Fibroblast of lung (primary cell): ENCODE measurements at places on chromosomes 16 and 17. TPM values are rescaled to one million over a fixed set of nuclear protein-coding genes. Genes with fewer than 3 reads are reported as not detected.

DNA sequence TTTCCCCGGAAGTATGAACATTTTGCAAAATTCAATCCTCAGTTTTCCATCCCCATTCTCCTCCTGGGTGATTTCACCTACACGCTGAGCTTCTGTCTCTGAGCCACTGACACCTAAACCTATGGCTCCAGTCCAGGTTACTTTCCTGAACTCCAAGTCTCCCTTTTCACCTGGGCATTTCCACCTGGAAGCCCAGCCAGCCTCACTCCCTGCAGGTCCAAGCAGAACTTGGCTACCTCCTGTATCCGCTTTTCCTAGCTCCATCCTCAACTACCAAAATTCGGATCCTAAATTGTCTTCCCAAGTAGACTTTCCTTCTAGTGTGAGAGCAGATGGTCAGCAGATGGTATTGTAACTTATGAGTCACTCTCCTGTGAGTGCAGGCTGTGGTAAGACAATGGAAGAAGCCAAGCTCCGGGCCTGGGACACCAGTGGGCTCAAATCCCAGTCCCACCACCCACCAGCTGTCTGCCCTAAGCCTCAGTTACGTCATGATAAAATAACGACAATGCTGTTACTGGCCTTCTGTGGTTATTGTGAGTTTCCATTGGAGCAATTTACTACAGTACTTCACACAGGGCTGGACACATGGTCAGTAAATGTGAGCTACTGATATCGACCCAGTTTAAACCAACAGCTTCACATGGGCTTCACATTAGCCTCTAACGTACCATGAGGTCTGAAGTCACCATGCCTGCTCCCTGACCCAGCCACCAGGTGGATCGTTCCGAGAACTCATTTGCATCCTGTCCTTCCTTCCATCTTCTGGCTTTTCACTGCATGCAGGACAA, 33.3 kb downstream of the PECAM1 start:
- peak; percentile 100 for DNase-seq

GRCh38 chr17:14514973-14515372, 214.1 kb downstream of the HS3ST3B1 start:
- DNase-seq, result no peak

GRCh38 chr17:59333836-59334235, 2.4 kb downstream of the YPEL2 start:
- no peak for DNase-seq

DNA sequence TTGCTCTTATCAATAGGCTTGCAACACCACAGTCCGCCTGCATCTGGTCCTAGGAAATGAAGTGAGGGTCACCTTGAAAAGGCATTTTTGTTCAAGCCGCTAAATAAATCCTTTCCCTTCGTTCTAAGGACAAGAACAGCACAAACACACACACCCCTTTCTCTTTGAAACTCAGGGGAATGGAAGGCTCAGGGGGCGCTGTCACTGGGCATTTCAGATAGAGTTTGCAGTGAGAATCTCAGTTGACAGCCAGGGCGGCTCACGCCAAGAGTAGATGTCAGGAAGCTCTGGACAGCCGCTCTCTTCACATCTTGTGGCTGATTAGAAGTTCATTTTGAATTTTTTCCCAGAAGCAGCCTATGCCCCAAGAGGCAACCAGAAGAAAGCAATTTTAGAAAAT, 39.8 kb downstream of the ABAT start:
- no peak for DNase-seq

DNA sequence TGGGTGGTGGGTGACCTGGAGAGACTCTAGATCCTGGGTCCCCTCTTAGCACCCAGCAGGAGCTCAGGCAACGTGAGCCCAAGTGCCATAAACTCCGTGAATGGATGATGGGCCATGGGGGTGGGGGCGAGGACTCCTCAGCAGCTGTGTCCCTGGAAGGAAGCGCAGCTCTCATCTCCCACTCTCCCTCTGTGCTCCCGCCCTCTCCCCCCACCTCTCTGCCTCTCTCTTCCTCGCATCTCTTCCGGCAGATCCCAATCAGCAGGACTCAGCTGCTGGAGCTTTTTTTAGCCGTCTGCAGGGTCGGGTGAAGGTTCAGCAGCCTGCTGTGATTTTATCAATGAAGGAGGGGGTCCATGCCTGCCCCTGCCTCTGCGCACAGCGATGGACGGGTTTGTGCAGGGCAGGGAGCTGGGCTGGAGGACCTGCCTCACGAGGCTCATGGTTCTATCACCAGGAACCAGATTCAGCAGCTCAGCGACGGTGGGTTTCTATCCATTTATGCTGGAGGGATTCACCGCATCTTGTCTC, 8.3 kb downstream of the CCR7 start:
- DNase-seq, result no peak

DNA sequence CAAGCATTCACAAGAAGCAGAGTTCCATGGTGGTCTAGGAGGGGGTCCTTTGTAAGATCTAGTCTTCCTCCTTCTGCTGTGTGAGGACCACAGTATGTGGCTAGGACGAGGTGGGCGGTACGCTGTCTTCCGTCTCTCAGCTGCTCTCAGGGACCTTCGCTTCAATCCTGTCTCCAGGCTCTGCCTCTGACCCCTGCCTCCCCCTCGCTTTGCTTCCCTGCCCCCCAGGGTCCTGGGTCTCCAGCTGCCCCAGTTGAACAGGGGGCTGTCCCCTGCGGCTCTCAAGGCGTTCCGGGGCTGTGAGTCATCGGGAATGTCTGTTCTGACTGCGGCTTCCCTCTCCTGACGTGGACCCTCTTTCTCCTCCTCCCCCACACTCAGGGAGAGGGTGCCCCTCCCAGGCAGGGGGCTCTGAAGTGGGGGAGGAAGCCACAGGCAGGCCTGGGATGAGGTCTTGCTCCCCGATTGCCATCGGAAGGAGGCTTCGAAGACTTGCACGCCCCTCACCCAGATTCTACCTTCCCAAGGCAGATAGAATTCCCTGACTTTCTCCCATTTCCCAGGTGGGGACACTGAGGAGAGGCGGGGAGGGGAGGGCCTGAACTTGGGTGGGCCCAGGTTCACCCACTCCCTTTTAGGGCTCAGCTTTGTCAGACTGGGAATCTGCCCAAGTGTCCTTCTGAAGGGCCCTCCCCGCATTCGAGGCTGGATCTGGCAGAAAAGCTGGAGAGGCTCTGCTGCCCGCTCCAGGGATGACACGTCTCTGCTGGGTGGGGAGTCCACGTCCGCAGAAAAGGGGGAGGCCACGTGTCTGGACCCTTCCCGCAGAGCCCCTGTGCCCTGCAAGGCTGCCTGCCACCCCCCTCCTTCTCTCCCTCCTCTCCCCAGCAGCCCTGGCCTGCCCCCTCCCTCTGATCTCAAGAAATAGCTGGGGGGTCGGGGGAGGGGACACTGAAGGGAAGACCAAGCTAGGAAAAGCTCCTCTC, 9.1 kb upstream of the COL1A1 start:
- DNase-seq, result peak; percentile 99

DNA sequence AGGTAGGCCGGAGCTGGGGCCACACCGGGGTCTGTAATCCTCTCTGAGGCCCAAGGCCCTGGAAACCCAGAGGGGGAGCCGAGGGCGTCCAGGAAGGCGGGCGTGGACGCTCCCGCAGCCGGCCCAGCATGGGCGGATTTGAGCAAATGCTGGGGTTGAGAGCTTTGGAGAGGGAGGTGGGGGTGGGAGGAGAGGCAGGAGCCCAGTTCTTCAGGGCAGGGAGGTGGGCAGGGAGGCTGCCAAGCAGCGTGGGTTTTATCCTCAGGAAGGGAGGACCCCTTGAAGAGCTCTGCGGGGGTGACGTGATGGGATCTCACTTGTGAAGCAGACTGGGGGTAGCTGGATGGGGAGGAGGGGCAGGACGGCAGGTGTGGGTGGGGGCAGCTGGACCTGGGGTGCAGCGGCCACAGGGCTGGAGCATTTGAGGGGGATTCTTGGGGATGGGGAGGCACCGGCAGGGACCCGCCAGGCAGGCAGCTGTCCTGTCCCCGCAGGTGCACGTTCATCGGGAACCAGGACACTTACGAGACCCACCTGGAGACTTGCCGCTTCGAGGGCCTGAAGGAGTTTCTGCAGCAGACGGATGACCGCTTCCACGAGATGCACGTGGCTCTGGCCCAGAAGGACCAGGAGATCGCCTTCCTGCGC, 17.2 kb downstream of the TRAF7 start:
- DNase-seq, result no peak

GRCh38 chr17:57544401-57544800, 200.7 kb downstream of the CCDC182 start:
- DNase-seq, result no peak

- DNase-seq, result peak; percentile 35
Observed at GRCh38 chr17:39231591-39232551, 6.1 kb upstream of the STAC2 start.

DNA sequence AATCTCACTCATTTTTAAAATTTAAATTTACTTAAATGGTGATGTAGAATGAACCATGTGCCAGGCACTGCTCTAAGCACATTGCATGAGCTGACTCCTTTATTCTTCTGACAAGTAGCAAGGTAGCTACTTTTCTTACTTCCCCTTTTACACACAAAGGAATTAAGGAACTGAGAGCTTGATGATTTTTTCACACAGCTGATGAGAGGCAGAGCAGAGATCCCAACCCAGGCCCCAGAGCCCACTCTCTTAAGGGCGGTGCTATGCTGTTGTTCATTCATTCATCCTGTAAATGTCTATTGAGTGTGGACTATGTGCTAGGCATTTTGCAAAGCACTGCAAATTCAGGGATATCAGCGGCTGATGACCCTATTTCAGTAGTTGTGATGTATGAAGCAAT, 17.9 kb downstream of the SEC14L5 start:
- DNase-seq, result no peak

GRCh38 chr16:16062023-16062937, 112.9 kb downstream of the ABCC1 start:
- peak; percentile 41 for DNase-seq

DNA sequence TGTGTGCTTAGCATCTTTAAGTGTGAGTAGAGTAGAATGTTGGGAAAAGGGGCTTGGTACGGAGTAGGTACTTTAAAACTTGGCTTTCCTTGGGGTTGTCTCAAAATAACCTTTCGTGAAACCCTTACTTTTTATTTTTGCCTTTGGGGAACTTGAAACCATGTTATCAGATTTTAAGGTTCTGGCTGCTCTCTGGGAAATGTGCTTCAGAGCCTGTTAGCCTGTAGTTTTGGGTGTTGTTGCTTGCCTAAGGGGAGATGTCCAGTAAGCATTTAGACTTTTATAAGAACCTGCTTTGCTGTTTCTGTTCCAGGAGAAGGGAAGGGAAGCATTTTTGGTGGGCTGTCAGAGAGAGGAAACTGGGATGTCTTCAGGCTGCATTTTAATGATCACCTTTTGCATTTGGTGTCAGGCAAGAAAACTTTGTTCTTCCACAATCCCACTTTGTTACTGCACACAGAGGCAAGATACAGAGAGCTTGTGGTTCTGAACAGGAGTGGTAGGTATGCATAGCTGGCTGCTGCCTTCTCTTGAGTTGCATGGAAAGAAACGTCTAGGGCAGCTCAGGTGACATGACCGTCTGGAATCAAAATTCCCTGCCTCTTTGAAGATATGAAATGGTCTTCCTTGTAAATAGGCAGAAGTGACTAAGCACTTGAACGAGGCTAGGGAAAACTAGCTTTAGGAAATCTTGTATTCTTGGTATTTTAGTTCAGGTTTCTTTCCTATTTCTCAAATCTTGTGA, 1.7 kb downstream of the RABEP1 start:
- DNase-seq, result peak; percentile 80

GRCh38 chr17:15451680-15452079, 15.7 kb downstream of the CDRT4 start:
- DNase-seq, result no peak

DNA sequence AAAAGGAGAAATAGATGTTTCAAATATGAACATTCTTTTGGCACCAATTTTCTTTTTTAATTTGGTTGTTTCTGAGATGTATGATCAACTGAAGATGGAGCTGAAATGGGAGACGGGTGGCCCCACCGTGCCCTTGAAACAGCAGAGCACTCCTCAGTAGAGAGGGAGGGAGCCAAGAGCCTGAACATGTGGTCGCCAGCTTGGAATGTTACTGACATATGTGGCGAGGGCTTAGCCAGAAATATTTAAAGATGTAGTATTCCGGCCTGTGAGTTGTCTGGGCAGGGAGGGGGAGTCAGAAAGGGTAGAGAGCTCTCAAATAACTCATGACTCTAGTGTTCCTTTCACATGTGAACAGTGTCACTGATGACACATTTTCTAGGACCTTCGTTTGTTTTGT, 13.3 kb upstream of the MRC2 start:
- peak; percentile 92 for DNase-seq

DNA sequence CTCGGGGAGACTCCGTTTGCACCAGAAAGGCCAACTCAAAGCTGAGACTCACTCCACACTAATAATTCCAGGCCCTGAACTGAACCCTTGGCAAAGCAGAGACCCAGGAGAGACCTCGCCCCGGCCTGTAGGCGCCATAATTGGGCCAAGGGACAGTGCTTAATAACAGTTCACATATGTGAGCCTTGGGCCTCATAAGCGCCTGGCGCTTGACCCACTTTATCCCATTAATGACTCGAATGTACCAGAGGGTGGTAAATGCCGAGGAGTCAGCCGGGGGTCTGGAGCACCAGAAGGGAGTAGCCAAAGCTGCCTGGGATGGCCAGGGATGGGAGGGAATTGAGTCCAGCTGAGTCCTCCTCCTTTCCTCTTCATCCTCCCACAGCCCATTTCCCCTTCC, 24.6 kb downstream of the SLC6A4 start:
- no peak for DNase-seq

- DNase-seq, result peak; percentile 66
Observed at GRCh38 chr17:9050801-9051401, 29.6 kb downstream of the NTN1 start.

- peak; percentile 24 for DNase-seq
Observed at GRCh38 chr16:3266873-3267537, 10.6 kb upstream of the MEFV start.

- DNase-seq, result no peak
Observed at GRCh38 chr17:74782571-74782970, 6.4 kb upstream of the NAT9 start.

- DNase-seq, result peak; percentile 60
Observed at GRCh38 chr17:8121681-8122421, 2.1 kb downstream of the HES7 start.

DNA sequence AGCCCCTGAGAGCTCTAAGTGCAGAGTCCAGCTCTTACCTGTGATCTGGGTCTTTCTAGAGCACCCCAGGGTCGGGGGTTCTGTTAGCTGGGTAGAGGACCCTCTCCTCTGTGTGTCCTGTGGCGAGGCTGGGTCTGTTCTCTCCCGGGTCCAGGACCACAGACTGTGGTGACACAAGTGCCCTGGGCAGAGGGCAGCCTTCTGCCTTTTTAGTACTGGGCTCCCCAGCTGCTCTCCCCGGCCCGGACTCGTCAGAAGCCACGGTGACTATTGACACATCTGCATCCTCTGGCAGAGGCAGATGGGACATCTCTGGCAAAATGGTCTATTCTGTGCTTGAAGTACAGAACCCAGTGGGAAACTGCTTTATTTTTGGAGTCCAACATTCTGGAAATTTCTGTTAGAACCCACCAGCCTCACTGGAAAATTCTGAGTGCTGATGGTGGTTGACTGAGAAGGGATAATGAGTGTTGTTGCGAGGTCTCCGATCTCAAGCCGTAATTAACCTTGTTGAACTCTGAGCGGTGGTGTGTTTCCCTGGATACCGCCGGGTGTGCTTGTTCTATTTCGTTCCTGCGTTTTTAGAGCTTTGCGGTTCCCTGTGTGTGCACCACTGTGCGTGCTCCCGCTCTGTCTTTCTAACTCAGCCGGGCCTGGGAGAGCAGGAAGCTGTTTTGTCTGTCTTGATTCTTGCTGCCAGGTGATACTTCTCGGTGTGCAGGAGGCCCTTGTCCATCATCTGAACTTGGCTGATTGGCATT, 26.0 kb upstream of the NUDT16L1 start:
- no peak for DNase-seq

PRDM7 gene
- total RNA-seq, result not detected in 2 replicates

FBXO39 gene
- 0.51 and 0.66 TPM in 2 replicates for total RNA-seq

UMOD gene
- not detected in 2 replicates for total RNA-seq

CCT6B gene
- total RNA-seq, result 0.77 and 1.2 TPM in 2 replicates

KRT14 gene
- not detected in 2 replicates for total RNA-seq

TMIGD1 gene
- not detected in 2 replicates for total RNA-seq

CDH15 gene
- 0.26 and 0.99 TPM in 2 replicates for total RNA-seq

HAP1 gene
- 0.17 and 0.26 TPM in 2 replicates for total RNA-seq

PRRT2 gene
- total RNA-seq, result 2.1 TPM in 2 replicates
